ENCODE measurements at places on chromosomes 7 and 10. TPM values are rescaled to one million over a fixed set of nuclear protein-coding genes. Genes with fewer than 3 reads are reported as not detected.

JMJD1C gene
- total RNA-seq = 104 TPM

TSPAN33 gene
- total RNA-seq = 23.9 TPM

ZDHHC4 gene
- total RNA-seq = 57.5 TPM

CYP26A1 gene
- 1.8 TPM for total RNA-seq

MINDY4 gene
- 6.6 TPM for total RNA-seq

DNA sequence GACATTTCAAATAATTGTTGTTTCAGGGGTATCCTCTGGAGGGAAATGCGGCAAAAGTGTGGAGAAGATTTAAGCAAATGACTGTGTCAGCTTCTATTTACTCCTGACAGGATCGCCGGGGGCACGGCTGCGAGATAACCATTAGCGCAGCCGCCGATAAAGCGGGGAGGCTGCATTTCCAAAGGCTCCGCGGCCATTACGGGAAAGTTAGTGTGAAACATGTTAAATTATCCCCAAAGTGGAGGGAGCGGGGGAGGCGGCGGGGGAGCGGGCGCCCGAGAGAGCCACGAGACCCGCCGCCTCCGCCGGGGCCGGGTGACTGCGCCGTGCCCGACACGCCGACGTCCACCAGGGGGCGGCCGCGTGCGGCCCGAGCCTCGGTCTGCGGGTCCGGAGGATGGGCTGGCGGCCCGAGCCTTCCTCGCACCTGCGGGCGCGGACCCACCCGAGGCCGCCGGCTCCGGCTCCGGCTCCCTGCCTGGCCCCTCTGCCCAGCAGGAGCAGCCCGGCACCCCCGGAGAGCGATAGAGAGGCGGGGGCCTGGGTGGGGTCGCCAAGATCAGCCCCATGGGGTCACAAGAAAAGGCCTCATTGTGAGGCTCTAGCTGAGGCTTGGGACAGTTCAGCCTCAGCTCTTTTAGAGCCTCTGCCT, 74.4 kb upstream of the PAX2 start:
- no peak overlapping the region for H3K27ac ChIP-seq
- H3K4me3 ChIP-seq = no peak overlapping the region
- H3K36me3 ChIP-seq = no peaks in the 10 kb centered on the region
- H3K27me3 ChIP-seq = peaks cover 79% of the 10 kb centered on the region
- H3K4me1 ChIP-seq = no peaks in the 10 kb centered on the region
- no peak for DNase-seq

GRCh38 chr7:128735436-128735835, 3.7 kb upstream of the CALU start:
- no peak for DNase-seq
- no peak overlapping the region for H3K4me3 ChIP-seq
- H3K27ac ChIP-seq = no peak overlapping the region
- H3K4me1 ChIP-seq = peaks cover 11% of the 10 kb centered on the region
- H3K27me3 ChIP-seq = peaks cover 4% of the 10 kb centered on the region

DNA sequence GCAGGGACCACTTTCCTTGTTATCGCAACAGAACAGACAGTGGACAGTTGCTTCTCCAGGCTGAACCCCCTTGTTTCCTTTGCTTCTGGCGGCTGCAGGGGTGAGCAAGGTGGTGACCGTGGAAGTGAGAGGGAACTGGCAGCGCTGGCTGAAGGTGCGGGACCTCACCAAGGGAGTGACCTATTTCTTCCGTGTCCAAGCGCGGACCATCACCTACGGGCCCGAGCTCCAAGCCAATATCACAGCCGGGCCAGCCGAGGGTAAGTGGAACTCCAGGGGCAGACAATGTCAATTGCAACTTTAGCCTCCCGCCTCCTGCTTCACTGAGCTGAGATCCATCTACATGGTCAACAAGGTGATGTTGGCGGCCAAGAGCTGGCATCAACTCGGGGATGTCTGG, 462.1 kb upstream of the FOXK1 start:
- no peak overlapping the region for H3K27ac ChIP-seq
- H3K27me3 ChIP-seq = no peaks in the 10 kb centered on the region
- H3K4me1 ChIP-seq = peaks cover 13% of the 10 kb centered on the region
- no peaks in the 10 kb centered on the region for H3K36me3 ChIP-seq
- no peak overlapping the region for H3K4me3 ChIP-seq

DNA sequence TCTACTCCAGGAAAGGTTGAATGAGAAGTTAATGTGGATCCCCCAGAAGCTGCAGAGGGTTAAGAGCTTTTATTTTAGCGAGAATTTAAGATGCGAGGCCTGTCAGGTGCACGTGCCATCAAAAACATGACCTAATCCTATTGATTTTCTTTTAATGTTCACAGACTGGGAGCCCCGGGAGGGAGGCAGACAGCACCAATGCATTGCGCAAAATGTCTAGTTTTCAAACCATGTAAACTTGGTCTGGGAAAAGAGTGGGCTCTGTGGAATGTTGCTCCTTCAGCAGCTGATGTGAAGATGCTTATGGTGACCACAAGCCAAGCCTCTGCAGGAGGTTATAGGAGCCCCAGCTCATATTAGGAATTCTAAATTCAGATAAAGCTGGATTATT, 172.0 kb upstream of the ITGB1 start:
- no peak overlapping the region for H3K4me3 ChIP-seq
- no peaks in the 10 kb centered on the region for H3K36me3 ChIP-seq
- peak overlapping the region; percentile 37 for H3K27ac ChIP-seq
- H3K27me3 ChIP-seq = no peaks in the 10 kb centered on the region
- no peak for DNase-seq

- no peaks in the 10 kb centered on the region for H3K27me3 ChIP-seq
- no peaks in the 10 kb centered on the region for H3K36me3 ChIP-seq
- peaks cover 4% of the 10 kb centered on the region for H3K4me1 ChIP-seq
- H3K27ac ChIP-seq = no peak overlapping the region
- no peak overlapping the region for H3K4me3 ChIP-seq
- DNase-seq = peak; percentile 23
Measured at GRCh38 chr7:121313793-121314676, 14.8 kb upstream of the WNT16 start.

DNA sequence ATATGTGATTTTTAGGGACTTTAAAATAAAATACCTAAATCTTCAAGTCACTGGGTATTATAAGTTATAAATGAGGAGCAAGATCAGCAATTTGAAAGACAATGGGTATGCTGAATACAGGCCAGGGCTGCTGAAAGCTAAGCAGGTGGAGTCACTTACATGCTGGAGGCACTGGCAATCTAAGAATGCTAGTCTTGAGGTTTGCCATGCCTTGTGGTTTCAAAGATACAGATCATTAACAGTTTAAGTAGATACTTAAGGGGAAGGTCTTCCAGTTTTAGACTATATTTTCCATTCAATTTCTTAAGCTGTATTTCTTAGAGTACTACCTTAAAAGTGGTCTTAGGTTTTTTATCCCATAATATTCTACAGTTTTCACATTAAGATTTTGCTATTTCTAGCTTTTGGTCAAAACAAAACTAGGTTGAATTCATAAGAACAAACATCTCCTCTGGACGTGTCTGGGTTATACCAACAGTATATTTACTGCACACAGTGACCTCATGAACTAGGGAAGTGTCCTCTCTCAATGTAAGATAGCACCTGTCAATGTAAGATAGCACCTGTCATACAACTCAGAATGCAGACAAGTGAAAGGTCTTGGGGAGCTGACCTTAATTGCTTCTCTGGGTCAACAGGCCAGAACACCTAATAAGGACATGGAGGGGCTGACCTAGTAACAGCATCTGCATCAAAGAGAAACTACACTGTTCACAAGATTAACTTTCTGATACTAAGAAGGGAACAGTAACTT, 2.0 kb downstream of the SRI start:
- peak; percentile 11 for DNase-seq
- peaks cover 6% of the 10 kb centered on the region for H3K4me1 ChIP-seq
- H3K27ac ChIP-seq = peak overlapping the region; percentile 80

DNA sequence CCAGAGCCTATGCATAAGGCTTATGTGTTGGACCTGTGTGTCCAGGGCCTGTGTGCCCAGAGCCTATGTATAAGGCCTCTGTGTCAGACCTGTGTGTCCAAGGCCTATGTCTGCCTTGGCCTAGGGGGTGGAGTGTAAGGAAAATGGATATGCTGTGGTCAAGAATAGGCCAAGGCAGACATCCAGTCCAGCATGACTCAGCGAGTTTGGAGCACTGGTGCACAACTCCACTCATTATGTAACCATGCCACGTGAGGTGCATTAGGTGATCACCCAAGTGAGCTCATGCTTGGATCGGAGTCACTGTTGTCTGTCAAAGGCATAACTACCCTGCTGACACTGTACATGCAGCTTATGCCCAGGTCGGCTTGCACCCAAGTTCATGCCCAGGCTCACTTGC, 238.9 kb downstream of the CACNA2D1 start:
- H3K36me3 ChIP-seq = no peaks in the 10 kb centered on the region
- no peak overlapping the region for H3K4me3 ChIP-seq
- H3K27me3 ChIP-seq = no peaks in the 10 kb centered on the region
- peak; percentile 5 for DNase-seq
- no peaks in the 10 kb centered on the region for H3K4me1 ChIP-seq

DNA sequence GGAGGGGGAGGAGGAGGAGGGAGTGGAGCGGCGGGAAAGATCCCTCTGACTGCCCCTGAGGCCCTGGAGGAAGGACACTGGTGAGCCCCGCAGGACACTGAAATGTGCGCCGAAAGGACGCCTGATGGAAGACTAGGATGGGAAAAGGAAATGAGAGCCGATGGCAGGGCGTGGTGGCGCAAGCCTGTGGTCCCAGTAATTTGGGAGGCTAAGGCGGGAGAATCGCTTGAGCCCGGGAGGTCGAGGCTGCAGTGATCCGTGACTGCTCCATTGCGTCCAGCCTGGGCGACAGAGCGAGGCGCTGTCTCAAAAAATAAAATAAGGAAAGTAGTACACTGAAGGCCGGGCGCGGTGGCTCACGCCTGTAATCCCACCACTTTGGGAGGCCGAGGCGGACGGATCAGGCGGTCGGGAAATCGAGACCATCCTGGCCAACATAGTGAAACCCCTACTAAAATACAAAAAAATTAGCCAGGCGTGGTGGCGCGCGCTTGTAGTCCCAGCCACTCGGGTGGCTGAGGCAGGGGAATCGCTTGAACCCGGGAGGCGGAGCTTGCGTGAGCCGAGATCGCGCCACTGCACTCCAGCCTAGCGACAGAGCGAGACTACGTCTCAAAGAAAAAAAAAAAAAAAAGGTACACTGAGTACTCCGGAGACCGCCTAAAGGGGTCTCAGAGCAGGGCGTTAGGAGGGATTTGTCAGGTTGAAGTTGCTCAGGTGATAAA, 561 bp upstream of the HNRNPF start:
- peaks cover 3% of the 10 kb centered on the region for H3K36me3 ChIP-seq
- no peaks in the 10 kb centered on the region for H3K27me3 ChIP-seq
- peaks cover 27% of the 10 kb centered on the region for H3K4me1 ChIP-seq
- peak; percentile 34 for DNase-seq
- peak overlapping the region; percentile 70 for H3K4me3 ChIP-seq

GRCh38 chr7:44279286-44279685, 46.1 kb downstream of the CAMK2B start:
- H3K4me1 ChIP-seq = peaks cover 16% of the 10 kb centered on the region
- no peaks in the 10 kb centered on the region for H3K36me3 ChIP-seq
- no peak overlapping the region for H3K4me3 ChIP-seq
- DNase-seq = no peak
- H3K27me3 ChIP-seq = no peaks in the 10 kb centered on the region
- H3K27ac ChIP-seq = no peak overlapping the region

GRCh38 chr10:117948493-117948892, 98.2 kb downstream of the RAB11FIP2 start:
- H3K36me3 ChIP-seq = no peaks in the 10 kb centered on the region
- no peak for DNase-seq
- H3K4me1 ChIP-seq = no peaks in the 10 kb centered on the region
- H3K27me3 ChIP-seq = peaks cover 2% of the 10 kb centered on the region

DNA sequence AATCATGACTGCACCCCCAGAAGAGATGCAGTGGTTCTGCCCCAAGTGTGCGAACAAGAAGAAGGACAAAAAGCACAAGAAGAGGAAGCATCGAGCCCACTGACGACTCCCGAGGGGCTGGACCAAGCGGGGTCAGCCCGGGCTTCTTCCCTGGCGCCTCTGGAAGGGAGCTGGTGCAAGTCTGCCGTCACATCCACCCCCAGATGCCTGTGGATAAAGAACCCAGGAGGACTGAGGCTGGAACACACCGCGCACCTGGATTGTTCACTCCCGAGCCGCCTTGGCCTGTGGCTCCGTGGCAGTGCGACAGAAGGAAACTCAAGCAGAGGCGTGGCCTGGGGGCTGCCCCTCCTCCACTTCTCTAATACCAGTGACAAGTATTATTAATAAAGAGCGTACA, 39.8 kb upstream of the GATA3 start:
- no peaks in the 10 kb centered on the region for H3K4me1 ChIP-seq
- H3K4me3 ChIP-seq = no peak overlapping the region
- no peak overlapping the region for H3K27ac ChIP-seq
- H3K27me3 ChIP-seq = no peaks in the 10 kb centered on the region
- peaks cover 22% of the 10 kb centered on the region for H3K36me3 ChIP-seq

GRCh38 chr7:150820148-150820547, 19.6 kb downstream of the TMEM176A start:
- peaks cover 4% of the 10 kb centered on the region for H3K4me1 ChIP-seq
- no peak overlapping the region for H3K4me3 ChIP-seq
- no peaks in the 10 kb centered on the region for H3K36me3 ChIP-seq
- DNase-seq = no peak
- peaks cover 3% of the 10 kb centered on the region for H3K27me3 ChIP-seq
- H3K27ac ChIP-seq = no peak overlapping the region
